ENCODE measurements at places on chromosomes 7 and 10.
A peak's percentile ranks its signal among the peaks of the same experiment; 100 is the strongest.

- H3K27me3 ChIP-seq: no peaks in the 10 kb centered on the region
- H3K27ac ChIP-seq: no peak overlapping the region
- no peak for DNase-seq
- no peaks in the 10 kb centered on the region for H3K4me1 ChIP-seq
These were observed 157.3 kb downstream of the LRRC4 start for GRCh38 chr7:127873715-127874636.

- no peak for DNase-seq
- peaks cover 11% of the 10 kb centered on the region for H3K4me1 ChIP-seq
- no peak overlapping the region for H3K27ac ChIP-seq
- H3K4me3 ChIP-seq: no peak overlapping the region
These were observed 259.3 kb downstream of the SNX13 start for GRCh38 chr7:17680943-17681351.

DNA sequence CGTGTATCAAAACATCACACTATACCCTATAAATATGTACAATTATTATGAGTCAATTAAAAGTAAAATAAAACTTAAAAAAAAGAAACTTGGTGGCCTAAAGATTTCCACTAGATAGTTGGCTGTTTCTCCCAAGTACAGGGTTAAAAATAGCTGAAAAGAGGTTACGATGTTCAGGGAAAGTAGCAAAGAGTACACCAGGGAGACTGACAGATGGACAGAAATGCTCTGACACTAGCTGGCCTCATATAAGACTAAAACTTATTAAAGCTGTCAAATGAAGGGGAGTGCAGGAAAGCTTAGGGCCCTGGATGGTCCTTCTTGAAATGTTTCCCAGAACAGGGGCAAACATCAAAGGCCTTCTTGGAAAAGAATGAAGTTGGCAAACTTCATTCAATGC is 51.3 kb downstream of the TCAF1 start:
- no peak overlapping the region for H3K4me3 ChIP-seq
- DNase-seq: no peak
- H3K36me3 ChIP-seq: no peaks in the 10 kb centered on the region
- no peak overlapping the region for H3K27ac ChIP-seq
- no peaks in the 10 kb centered on the region for H3K27me3 ChIP-seq

DNA sequence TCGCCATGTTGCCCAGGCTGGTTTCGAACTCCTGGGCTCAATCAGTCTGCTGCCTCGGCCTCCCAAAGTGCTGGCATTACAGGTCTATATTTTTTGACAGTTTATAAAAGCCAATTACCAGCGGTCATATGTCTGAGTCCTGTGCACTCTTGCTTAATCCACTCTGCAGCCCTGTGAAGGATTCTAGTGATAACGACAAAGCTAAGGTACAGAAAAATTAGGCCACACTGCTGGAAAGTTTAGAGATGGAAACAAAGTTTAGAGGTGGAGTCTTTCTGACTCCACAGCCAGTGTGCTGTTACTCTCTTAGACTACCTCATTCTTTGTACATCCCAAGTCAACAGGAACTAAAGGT is 707 bp downstream of the PTER start:
- H3K27ac ChIP-seq: no peak overlapping the region
- DNase-seq: no peak
- H3K27me3 ChIP-seq: peaks cover 17% of the 10 kb centered on the region
- H3K36me3 ChIP-seq: no peaks in the 10 kb centered on the region
- peak overlapping the region; percentile 93 for H3K4me3 ChIP-seq

- H3K27me3 ChIP-seq: peaks cover 5% of the 10 kb centered on the region
- peak overlapping the region; percentile 75 for H3K27ac ChIP-seq
- peak overlapping the region; percentile 68 for H3K4me3 ChIP-seq
- H3K36me3 ChIP-seq: no peaks in the 10 kb centered on the region
- peaks cover 60% of the 10 kb centered on the region for H3K4me1 ChIP-seq
These were observed 70.8 kb downstream of the ASB13 start for GRCh38 chr10:5595591-5595990.

- no peak overlapping the region for H3K4me3 ChIP-seq
- no peaks in the 10 kb centered on the region for H3K4me1 ChIP-seq
- peaks cover 12% of the 10 kb centered on the region for H3K27me3 ChIP-seq
These were observed 7.0 kb upstream of the CYP3A4 start for GRCh38 chr7:99791021-99791420.

DNA sequence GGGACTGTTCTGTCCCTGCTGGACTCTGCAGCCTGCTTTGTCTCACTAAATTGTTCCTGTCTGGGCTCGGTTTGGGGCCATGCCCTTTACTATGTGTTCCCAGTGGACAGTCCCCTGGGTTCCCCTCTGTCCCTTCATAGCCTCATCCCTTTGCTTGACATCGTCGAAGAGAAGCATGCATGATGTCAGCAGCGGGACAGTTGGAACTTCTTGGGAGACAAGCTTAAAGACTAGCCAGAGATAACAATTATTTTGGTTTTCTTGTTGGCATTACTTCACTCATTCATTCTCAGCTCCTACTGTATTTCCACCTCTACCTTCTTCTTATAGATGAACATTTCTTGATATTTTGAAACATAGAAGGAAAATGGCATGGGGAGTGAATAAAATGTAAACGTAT is 2.7 kb downstream of the EPHB6 start:
- no peaks in the 10 kb centered on the region for H3K36me3 ChIP-seq
- H3K27ac ChIP-seq: no peak overlapping the region
- no peak overlapping the region for H3K4me3 ChIP-seq

- H3K27ac ChIP-seq: no peak overlapping the region
- no peaks in the 10 kb centered on the region for H3K27me3 ChIP-seq
- peaks cover 7% of the 10 kb centered on the region for H3K36me3 ChIP-seq
- peaks cover 16% of the 10 kb centered on the region for H3K4me1 ChIP-seq
- H3K4me3 ChIP-seq: no peak overlapping the region
These were observed 639.3 kb upstream of the GALNT17 start for GRCh38 chr7:70492625-70493024.

GRCh38 chr7:73870041-73870492 is 9.1 kb downstream of the TMEM270 start:
- peaks cover 7% of the 10 kb centered on the region for H3K4me1 ChIP-seq
- no peaks in the 10 kb centered on the region for H3K36me3 ChIP-seq
- H3K4me3 ChIP-seq: peak overlapping the region; percentile 25
- no peak for DNase-seq

DNA sequence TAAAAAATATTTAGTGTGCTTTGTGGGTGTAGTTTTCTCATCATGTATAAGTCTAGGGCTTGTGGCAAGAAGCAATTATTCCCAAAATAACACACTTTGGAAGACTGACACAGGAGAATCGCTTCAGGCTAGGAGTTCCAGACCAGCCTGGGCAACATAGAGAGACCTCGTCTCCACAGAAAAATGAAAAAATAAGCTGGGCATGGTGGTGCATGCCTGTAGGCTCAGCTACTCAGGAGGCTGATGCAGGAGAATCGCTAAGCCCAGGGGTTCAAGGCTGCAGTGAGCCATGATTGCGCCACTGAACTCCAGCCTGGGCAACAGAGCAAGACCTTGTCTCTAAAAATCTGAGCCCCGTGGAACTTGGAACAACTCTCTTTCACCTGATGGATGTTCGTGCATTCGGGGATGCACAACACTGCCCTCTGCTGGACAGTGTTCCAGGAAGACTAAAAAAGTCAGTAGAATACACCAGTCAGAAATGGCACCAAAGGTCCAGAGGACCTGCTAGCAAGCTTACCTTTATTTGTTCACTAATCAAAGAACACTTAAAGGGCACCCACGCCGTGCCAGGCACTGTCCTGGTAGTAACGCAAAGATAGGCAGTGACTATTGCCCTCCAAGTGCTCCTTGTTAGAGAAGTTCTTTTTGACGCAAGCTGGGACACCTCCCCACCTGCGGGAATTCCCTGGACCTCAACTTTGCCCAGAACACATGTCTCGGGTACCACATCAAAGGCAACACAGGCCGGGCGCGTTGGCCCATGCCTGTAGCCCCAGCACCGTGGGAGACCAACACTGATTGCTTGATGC is 81.9 kb upstream of the CALN1 start:
- no peak overlapping the region for H3K4me3 ChIP-seq
- H3K27me3 ChIP-seq: peaks cover 9% of the 10 kb centered on the region
- no peaks in the 10 kb centered on the region for H3K4me1 ChIP-seq
- peak; percentile 76 for DNase-seq

- no peaks in the 10 kb centered on the region for H3K27me3 ChIP-seq
- no peak overlapping the region for H3K4me3 ChIP-seq
- H3K36me3 ChIP-seq: no peaks in the 10 kb centered on the region
- H3K27ac ChIP-seq: no peak overlapping the region
- peaks cover 30% of the 10 kb centered on the region for H3K4me1 ChIP-seq
- DNase-seq: no peak
These were observed 6.3 kb upstream of the XPNPEP1 start for GRCh38 chr10:109929501-109930219.

DNA sequence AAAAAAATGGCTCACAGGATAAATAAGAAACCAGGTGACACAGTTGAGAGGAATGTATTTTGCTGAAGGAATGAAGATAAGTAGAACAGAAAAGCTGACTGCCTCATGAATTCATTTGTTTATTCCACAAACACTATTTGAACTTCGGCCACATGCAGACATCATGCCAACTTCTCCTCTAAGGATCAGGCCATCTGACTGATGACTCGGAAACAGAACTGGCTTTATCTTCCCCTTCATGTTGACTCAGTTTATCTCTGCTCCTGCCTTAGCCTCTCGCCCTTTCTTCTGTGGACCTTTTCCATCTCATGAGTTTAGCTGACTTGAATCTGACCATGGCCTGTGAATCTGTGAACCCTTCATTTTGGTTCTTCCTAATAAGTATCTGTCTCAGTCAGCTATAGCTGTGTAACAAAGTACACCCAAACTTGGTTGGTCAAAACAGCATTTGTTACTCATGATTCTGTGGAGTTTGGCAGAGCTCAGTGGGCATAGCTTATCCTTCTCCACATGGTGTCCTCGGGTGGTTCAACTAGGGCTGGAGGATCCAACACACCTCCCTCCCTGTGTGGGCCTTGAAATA is 44.0 kb upstream of the GRID1 start:
- H3K4me1 ChIP-seq: peaks cover 9% of the 10 kb centered on the region
- no peak overlapping the region for H3K4me3 ChIP-seq
- H3K36me3 ChIP-seq: no peaks in the 10 kb centered on the region
- peak overlapping the region; percentile 24 for H3K27ac ChIP-seq
- peaks cover under 1% of the 10 kb centered on the region for H3K27me3 ChIP-seq

GRCh38 chr7:110010359-110010758 is 1080.6 kb upstream of the LRRN3 start:
- no peak overlapping the region for H3K27ac ChIP-seq
- no peaks in the 10 kb centered on the region for H3K36me3 ChIP-seq
- no peaks in the 10 kb centered on the region for H3K27me3 ChIP-seq
- peaks cover 4% of the 10 kb centered on the region for H3K4me1 ChIP-seq
- DNase-seq: no peak

GRCh38 chr7:97008275-97008917 is 3.0 kb downstream of the DLX6 start:
- DNase-seq: no peak
- H3K4me3 ChIP-seq: peak overlapping the region; percentile 91
- peaks cover 90% of the 10 kb centered on the region for H3K27me3 ChIP-seq
- H3K4me1 ChIP-seq: peaks cover 10% of the 10 kb centered on the region
- H3K27ac ChIP-seq: no peak overlapping the region

- DNase-seq: no peak
- H3K36me3 ChIP-seq: no peaks in the 10 kb centered on the region
- no peak overlapping the region for H3K27ac ChIP-seq
- no peaks in the 10 kb centered on the region for H3K4me1 ChIP-seq
- peaks cover 4% of the 10 kb centered on the region for H3K27me3 ChIP-seq
These were observed 4.4 kb downstream of the FUOM start for GRCh38 chr10:133353202-133353959.

GRCh38 chr7:127214956-127215718 is 37.6 kb downstream of the GRM8 start:
- no peak for DNase-seq
- H3K4me3 ChIP-seq: no peak overlapping the region
- no peaks in the 10 kb centered on the region for H3K36me3 ChIP-seq
- H3K27ac ChIP-seq: no peak overlapping the region
- H3K27me3 ChIP-seq: no peaks in the 10 kb centered on the region

DNA sequence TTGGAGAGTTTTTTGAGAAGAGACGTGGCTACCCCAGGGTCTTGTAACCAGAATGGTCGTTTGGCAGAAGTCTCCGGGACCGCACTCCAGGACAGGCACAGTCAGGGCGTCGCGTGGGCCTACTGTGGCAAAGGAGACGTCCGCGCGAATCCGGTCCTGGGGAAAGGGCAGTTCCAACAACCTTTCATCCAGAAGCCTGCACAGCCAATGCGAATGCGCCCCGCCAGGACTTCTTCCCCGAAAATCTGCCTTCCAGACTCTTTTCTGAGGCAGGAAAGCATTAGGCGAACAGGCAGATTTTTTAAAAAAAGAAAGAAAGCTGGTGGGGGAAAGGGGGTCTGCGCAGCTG is 2.0 kb downstream of the HPSE2 start:
- no peak for DNase-seq
- peaks cover 17% of the 10 kb centered on the region for H3K4me1 ChIP-seq
- H3K4me3 ChIP-seq: peak overlapping the region; percentile 82
- H3K27me3 ChIP-seq: peaks cover 94% of the 10 kb centered on the region
